Urothelium cell line (cell line): ENCODE measurements at places on chromosomes 7 and 10.

DNA sequence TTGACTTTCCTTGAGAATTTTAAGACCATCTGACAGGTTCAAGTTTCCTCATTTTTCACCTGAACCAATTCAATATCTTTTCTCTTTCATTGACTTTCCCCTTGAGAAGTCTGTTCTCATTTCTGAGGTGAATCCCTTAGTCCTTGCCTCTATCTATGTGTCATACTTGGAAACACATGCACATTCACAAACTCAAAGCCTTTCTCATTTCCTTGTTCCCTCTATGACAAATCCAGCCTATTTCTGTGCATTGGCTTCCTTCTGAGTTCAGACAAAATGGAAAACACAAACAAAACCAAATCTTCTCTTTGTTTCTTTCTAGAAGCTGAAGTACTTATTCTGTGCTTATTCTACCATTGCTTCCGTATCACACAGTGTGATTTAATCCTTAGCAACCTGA, 13.8 kb downstream of the PTTG1IP2 start:
- DNase-seq = no peak

- DNase-seq = no peak
These were observed 68.9 kb upstream of the LEP start for GRCh38 chr7:128172151-128172550.

GRCh38 chr7:76151932-76152331, 49.8 kb upstream of the SRRM3 start:
- no peak for DNase-seq

- DNase-seq = no peak
These were observed 330.5 kb downstream of the DNAJB6 start for GRCh38 chr7:157667261-157667660.

GRCh38 chr7:2299131-2299829, 15.0 kb downstream of the SNX8 start:
- no peak for DNase-seq
